ENCODE measurements at places on chromosomes 3 and 15.

DNA sequence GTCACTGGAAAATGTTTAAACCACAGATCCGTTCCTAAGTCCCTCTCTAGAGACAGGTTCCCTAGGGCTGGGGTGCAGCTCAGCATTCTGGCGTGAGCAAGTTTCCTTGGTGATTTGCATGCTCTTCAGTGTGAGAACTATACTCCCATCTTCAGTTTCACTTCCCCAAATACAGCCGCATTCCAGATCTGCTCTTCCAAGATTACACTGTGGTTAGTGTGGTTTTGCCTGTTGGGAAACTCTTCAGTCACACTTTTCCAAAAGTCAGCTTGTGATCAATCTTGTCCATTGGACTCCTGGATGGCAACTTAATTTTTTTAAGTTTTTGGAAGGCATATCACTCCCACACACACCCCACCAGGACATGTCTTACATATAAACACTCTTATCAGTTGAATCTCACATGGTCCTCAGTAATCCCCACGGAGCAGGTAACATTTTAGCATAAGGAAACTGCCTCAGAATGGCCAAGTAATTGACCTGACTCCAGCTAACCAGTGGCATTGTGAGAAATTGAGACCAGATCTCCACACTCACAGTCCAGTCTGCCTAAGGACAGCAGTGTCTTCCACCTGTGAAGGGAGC, 33.5 kb upstream of the PTPN23 start:
- peak; percentile 75 for DNase-seq

GRCh38 chr3:146750196-146750595, 145.1 kb upstream of the PLSCR5 start:
- DNase-seq, result no peak

- DNase-seq, result no peak
Observed at GRCh38 chr3:72270730-72271129, 485.8 kb upstream of the PROK2 start.

GRCh38 chr15:91855241-91855640, 1.7 kb downstream of the SLCO3A1 start:
- no peak for DNase-seq

DNA sequence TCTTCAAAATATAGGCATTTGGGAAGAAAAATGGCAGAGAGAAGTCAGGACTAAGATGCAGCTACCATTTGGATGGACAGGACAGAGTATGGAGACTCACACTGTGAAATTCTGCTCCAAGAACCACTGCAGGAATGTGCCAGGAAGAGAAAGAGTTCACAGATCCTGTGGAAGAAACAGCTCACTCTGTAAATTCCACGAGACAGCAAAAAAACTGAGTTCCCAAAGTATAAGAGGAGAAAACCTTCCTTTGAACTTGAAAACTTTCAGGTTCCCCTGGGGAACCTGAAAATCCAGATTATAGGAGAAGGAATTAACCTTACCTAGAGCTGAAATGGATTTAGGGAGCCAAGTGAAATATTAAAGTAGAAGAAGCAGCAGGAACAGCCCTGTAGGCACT, 137.1 kb downstream of the PLCH1 start:
- no peak for DNase-seq

GRCh38 chr3:24229468-24230221, 265.0 kb downstream of the THRB start:
- no peak for DNase-seq

- DNase-seq, result no peak
Observed at GRCh38 chr3:197380786-197381185, 82.4 kb upstream of the DLG1 start.

GRCh38 chr3:172516318-172517214, 6.7 kb downstream of the TNFSF10 start:
- no peak for DNase-seq

GRCh38 chr3:98326945-98327344, 26.7 kb upstream of the OR5K4 start:
- peak; percentile 6 for DNase-seq

DNA sequence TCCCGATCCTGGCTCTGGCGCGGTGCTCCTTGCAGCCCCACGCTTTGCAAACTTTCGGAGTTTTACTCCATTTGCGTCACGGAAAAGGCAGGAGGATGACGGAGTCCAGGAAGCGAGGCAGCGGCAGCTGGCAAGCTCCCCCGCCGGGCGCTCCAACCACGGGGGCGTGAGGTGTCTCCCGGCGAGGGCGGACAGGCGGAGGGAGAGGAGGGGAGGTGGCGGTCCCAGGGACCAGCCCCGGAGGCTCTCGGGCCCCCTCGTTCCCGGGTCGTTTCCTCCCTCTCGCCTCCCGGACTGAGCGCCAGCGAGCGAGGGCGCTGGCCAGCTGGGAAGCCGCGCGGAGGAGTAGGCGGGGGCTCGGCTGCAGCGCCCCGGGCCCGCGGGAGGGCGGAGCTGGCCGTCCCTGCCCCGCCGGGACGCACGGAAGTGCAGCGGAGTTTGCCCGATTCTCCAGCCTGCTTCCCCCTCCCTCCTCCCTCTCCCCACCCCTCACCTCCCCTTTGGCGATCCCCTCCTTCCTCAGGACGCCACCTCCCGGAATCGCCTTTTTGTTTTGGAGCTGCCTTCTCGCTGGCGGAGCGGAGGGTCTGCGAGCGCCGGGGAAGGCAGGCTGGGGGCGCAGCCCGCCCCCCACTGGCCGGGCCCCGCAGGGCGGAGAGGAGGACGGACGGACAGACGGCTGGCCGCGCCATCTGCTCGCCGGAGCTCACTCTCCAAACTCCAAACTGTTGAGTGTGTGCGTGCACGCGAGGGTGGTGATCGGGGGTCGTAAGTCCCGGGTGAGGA, at the start of gene SNX33:
SNX33 (plus strand) TSS at position 543 of the 786 bp plus-strand sequence. CDS start 1,191 bp downstream, outside the sequence.
- peak; percentile 79 for DNase-seq

Measured in GM10248 (cell line).